ENCODE measurements at places on chromosomes 13 and 19. TPM values are rescaled to one million over a fixed set of nuclear protein-coding genes. Genes with fewer than 3 reads are reported as not detected.

GRCh38 chr13:21383090-21383489 is 76.0 kb downstream of the ZDHHC20 start:
- DNase-seq, result no peak
- H3K4me3 ChIP-seq, result no peak overlapping the region
- H3K27me3 ChIP-seq, result no peaks in the 10 kb centered on the region
- H3K4me1 ChIP-seq, result peaks cover 2% of the 10 kb centered on the region
- H3K27ac ChIP-seq, result peak overlapping the region; percentile 32

GRCh38 chr19:14786421-14786851 is 8.1 kb upstream of the ADGRE2 start:
- peaks cover 15% of the 10 kb centered on the region for H3K4me1 ChIP-seq
- peaks cover 15% of the 10 kb centered on the region for H3K27me3 ChIP-seq
- no peak overlapping the region for H3K27ac ChIP-seq

ZNF284 gene
- 0.86 TPM for total RNA-seq

GRCh38 chr13:43647471-43647870 is 139.3 kb downstream of the ENOX1 start:
- H3K36me3 ChIP-seq, result no peaks in the 10 kb centered on the region
- no peak overlapping the region for H3K4me3 ChIP-seq
- H3K27me3 ChIP-seq, result peaks cover 7% of the 10 kb centered on the region

REEP6 gene
- 1.3 TPM for total RNA-seq

DNA sequence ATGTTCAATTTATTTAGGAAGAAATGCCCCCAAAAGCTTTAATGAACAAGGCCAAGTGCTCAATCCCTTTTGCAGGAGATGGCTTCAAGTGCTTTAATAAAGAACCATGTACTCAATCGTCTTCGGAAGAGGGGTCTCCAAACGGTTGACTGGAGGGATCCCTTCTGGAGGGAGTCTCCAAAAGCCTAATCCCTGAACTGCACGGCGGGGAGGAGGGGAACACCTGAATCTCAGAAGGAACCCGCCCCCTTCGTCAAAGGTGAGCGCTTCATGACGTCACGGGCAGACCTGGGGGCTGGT is 505 bp downstream of the PAF1 start:
- H3K27me3 ChIP-seq, result no peaks in the 10 kb centered on the region
- peak overlapping the region; percentile 98 for H3K4me3 ChIP-seq
- peak overlapping the region; percentile 98 for H3K27ac ChIP-seq
- peaks cover 41% of the 10 kb centered on the region for H3K4me1 ChIP-seq
- DNase-seq, result peak; percentile 84
- peaks cover 21% of the 10 kb centered on the region for H3K36me3 ChIP-seq

DNA sequence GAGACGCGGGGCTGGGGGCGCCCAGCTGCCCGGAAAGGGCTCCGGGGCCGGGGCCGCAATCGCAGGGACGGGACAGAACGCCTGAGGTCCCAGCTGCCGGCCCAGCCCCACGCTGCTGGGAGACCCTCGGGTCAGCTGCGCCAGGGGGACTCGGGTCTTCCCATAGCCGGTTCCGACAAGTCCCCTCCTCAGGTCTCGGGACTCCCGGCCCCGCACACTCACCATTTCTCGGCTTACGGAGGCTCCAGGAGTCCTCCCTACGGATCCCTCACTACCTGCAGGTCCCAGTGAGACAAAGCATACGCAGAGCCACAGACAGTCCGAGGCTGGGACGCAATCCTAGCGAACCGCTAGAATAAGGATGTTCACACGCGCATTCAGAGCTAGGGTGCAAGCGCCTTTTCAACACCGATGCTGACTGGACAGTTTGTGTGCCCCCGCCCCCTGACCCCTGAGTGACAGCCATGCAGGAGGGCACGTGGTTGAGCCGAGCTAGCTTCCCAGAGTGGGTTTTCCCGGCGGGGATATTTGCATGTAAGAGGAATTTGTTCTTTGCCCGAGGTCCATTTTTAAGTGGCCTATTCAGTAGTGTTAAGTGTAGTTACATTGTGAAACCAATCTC is 13.6 kb downstream of the ZNF490 start:
- no peak overlapping the region for H3K4me3 ChIP-seq
- DNase-seq, result no peak
- peaks cover 10% of the 10 kb centered on the region for H3K36me3 ChIP-seq
- H3K27me3 ChIP-seq, result no peaks in the 10 kb centered on the region
- H3K27ac ChIP-seq, result no peak overlapping the region
- no peaks in the 10 kb centered on the region for H3K4me1 ChIP-seq

DNA sequence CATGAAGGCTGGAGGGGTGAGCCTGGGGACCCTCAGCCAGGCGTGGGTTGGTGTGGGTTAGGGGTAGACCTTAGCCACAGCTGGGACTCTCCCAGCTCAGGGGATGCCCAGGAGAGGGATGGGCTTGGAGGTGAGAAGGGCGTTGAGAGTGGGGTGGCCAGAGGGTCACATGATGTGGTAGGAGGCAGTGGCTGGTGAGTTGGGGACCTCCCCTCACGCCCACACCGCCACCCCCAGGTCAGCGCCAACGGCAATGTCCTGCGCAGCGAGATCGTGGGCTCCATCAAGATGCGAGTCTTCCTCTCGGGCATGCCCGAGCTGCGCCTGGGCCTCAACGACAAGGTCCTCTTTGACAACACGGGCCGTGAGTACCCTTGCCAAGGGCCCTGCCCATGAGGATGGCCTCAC is 28.5 kb downstream of the AP1M1 start:
- peaks cover 4% of the 10 kb centered on the region for H3K4me1 ChIP-seq
- H3K27me3 ChIP-seq, result no peaks in the 10 kb centered on the region
- H3K27ac ChIP-seq, result no peak overlapping the region
- DNase-seq, result no peak
- H3K36me3 ChIP-seq, result peaks cover 39% of the 10 kb centered on the region

FFAR3 gene
- 5.3 TPM for total RNA-seq

DNA sequence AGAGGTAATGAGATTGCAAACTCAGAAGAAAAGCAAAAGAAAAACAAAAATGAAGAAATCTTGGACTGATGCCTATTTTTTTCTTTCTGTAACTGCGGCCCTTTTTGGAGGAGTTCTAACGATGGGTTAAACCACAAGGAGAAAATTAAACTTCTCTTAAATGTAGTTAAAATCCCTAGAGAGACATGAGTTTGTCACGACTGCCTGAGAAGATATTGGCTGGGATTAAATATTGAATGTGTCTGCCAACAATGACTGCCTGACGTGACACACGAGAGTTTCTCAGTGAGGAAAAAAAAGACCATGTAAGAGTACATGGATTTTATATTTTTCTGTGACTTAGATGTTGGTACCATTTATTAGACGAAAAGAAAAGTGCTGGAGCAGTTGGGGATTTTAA is 1013.4 kb downstream of the PCDH9 start:
- no peak overlapping the region for H3K27ac ChIP-seq
- DNase-seq, result no peak
- no peaks in the 10 kb centered on the region for H3K4me1 ChIP-seq
- no peaks in the 10 kb centered on the region for H3K27me3 ChIP-seq
- H3K36me3 ChIP-seq, result no peaks in the 10 kb centered on the region

KLK14 gene
- total RNA-seq, result 0.79 TPM

GRCh38 chr13:31009166-31009565 is 76.7 kb downstream of the TEX26 start:
- no peak overlapping the region for H3K4me3 ChIP-seq
- no peak overlapping the region for H3K27ac ChIP-seq
- H3K36me3 ChIP-seq, result no peaks in the 10 kb centered on the region
- peaks cover 11% of the 10 kb centered on the region for H3K27me3 ChIP-seq
- no peak for DNase-seq

DNA sequence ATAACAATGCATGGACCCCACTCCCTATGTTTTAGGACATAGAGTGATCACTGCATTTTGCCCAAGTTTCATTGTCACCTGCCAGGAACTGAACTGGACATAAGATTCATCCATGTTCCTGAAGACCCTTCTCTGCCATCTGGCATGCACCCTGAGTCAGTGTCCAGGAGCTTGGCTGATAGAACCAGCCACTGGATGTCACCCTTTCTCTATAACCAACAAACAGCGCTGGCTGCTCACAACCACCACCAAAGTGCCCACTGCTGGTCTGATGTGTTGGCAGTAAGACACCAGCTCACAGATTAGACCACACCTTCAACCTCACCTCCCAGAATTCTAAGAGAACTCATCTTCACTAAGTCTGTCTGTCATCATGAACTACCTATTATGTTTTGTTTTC is 333.4 kb downstream of the ITGBL1 start:
- H3K36me3 ChIP-seq, result no peaks in the 10 kb centered on the region
- H3K4me1 ChIP-seq, result no peaks in the 10 kb centered on the region
- H3K27me3 ChIP-seq, result peaks cover 18% of the 10 kb centered on the region
- H3K27ac ChIP-seq, result no peak overlapping the region
- DNase-seq, result no peak

CABP5 gene
- total RNA-seq, result not detected

TJP3 gene
- 0.93 TPM for total RNA-seq

GPX4 gene
- total RNA-seq, result 253 TPM

ACP7 gene
- not detected for total RNA-seq

JSRP1 gene
- total RNA-seq, result 0.55 TPM

YJEFN3 gene
- 6.5 TPM for total RNA-seq

CALR3 gene
- not detected for total RNA-seq

DNA sequence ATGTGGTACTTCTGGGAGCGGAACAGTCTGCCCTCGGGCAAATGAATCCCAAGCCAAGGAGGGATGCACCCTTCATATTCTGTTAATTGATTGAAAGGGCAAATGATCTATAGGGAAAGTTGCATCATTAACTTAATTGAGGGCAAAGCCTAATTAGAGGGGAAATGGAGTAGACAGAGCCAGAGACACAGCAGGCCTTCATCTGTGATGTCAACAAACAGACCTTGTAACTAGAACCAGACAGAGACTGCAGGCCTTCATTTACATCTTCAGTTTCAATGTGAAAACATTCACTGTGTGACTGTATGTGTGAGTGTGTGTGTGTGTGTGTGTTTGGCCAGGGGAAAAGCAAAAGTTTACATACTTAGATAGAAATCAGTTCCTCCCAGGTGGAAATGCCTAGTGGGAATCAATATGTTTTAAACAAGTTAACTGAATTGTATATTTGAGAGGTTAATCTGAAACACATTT is 126.4 kb downstream of the SPRY2 start:
- no peaks in the 10 kb centered on the region for H3K27me3 ChIP-seq
- H3K27ac ChIP-seq, result no peak overlapping the region
- H3K4me3 ChIP-seq, result no peak overlapping the region
- H3K36me3 ChIP-seq, result no peaks in the 10 kb centered on the region
- no peak for DNase-seq

DNA sequence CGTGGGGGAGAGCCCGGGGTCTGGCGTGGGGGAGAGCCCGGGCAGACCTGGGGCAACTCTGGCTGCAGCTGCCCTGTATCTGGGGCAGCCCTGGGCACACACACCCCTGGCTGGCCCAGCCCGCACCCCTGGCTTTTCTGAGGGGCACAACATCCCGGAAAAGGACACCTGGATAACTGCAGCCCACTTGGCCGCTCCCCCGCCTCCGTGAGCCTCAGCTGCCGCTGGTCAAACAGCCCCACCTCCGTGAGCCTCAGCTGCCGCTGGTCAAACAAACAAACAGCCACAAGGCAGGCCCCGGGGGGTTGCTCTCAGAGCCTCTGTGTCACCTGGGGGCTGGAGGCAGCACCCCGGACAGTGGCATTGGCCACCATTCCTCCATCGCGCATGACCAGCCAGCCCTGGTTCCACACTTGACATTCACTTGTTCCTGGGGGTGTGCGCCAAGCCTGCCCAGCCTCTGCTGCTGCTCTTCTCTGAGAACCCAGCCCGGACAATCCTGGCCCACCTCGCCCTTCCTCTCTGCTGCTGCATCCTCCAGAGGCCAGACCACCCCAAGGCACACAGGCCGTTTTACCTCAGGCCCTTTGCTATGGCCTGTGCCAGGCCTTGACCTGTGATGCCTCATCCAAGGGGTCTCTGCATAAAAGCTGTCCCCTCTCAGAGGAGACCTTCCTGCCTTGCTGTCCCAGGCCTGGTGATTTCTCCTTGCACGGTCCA is 19.9 kb downstream of the CEBPG start:
- no peaks in the 10 kb centered on the region for H3K4me1 ChIP-seq
- no peak overlapping the region for H3K4me3 ChIP-seq
- no peak overlapping the region for H3K27ac ChIP-seq
- no peak for DNase-seq
- no peaks in the 10 kb centered on the region for H3K36me3 ChIP-seq

ZNF90 gene
- total RNA-seq, result 15.5 TPM

ZNF730 gene
- total RNA-seq, result 0.52 TPM

- H3K27me3 ChIP-seq, result no peaks in the 10 kb centered on the region
- no peak overlapping the region for H3K4me3 ChIP-seq
- no peak overlapping the region for H3K27ac ChIP-seq
- H3K4me1 ChIP-seq, result no peaks in the 10 kb centered on the region
- H3K36me3 ChIP-seq, result peaks cover 4% of the 10 kb centered on the region
- DNase-seq, result peak; percentile 52
Measured at GRCh38 chr19:23823952-23824389, 65.3 kb upstream of the ZNF681 start.

DNA sequence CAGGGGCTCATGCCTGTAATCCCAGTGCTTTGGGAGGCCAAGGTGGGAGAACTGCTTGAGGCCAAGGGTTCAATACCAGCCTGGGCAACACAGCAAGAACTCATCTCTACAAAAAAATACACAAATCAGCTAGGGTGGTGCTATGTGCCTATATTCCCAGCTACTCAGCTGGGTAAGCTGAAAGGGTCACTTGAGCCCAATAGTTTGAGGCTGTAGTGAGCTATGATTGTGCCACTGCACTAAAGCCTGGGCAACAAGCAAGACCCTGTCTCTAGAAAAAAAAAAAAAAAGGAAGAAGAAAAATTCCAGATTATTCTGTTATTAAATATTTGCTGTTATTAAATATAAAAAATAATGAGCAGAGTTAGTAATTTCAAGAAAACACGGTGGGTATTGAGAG is 131.1 kb downstream of the RGCC start:
- no peak for DNase-seq
- peaks cover 27% of the 10 kb centered on the region for H3K36me3 ChIP-seq
- no peak overlapping the region for H3K27ac ChIP-seq
- no peaks in the 10 kb centered on the region for H3K27me3 ChIP-seq

TEX29 gene
- total RNA-seq, result 0.57 TPM

GRCh38 chr13:50685491-50685890 is 158.0 kb downstream of the DLEU7 start:
- H3K27ac ChIP-seq, result no peak overlapping the region
- peaks cover 3% of the 10 kb centered on the region for H3K27me3 ChIP-seq
- no peaks in the 10 kb centered on the region for H3K36me3 ChIP-seq
- peaks cover 6% of the 10 kb centered on the region for H3K4me1 ChIP-seq

GRCh38 chr13:28373810-28374209 is 121.1 kb downstream of the FLT1 start:
- no peak for DNase-seq
- no peaks in the 10 kb centered on the region for H3K4me1 ChIP-seq

SLC27A5 gene
- 13.8 TPM for total RNA-seq

Measured in activated naive CD4-positive, alpha-beta T cell treated with anti-CD3 and anti-CD28 coated beads for 36 hours (primary cell).